ENCODE measurements at places on chromosomes 4 and X. TPM values are rescaled to one million over a fixed set of nuclear protein-coding genes. Genes with fewer than 3 reads are reported as not detected.

GRCh38 chrX:149010013-149010852 is 494.9 kb downstream of the IDS start:
- no peaks in the 10 kb centered on the region for H3K27me3 ChIP-seq
- H3K27ac ChIP-seq: no peak overlapping the region
- H3K4me3 ChIP-seq: no peak overlapping the region
- no peaks in the 10 kb centered on the region for H3K4me1 ChIP-seq

- DNase-seq: no peak
- H3K27ac ChIP-seq: no peak overlapping the region
- no peaks in the 10 kb centered on the region for H3K27me3 ChIP-seq
- H3K36me3 ChIP-seq: no peaks in the 10 kb centered on the region
Measured at GRCh38 chr4:15868111-15868510, 70.4 kb downstream of the FGFBP1 start.

AMTN gene
- not detected for total RNA-seq

IRS4 gene
- total RNA-seq: 0.36 TPM

DNA sequence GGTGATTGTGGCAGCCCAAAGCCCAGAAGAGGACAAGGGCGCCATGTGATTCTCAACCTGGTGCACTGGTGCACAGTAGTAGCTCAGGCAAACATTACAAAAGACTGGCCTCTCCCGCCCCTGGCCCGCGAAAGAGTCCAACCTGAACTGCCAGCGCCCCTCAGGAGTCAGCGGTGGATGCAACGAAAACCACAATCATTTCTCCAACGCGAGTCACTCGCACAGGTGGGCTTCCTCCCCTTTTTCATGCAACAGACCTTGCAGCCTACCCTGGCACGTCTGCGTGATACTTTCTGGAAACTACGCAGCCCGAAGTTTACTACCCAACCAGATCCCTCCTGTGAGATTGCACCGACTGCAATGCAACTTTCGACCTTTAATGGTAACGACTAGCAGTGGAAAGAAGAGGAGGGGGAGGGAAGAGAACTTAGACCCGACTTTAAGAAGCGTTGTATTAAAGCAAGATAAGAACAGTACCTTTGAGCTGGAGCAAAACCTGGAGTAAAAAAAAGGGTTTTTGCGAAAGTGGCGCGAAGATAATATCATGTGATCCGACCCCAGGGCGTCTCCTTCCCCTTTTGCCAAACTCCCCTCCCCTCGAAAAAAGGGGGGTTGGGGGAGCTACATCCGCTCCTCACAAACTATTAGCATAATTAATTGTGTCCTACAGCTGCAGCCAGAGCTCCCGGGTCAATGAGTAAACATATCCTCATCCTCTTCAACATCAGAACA is 63.3 kb upstream of the CCDC160 start:
- H3K27me3 ChIP-seq: peaks cover 7% of the 10 kb centered on the region
- peak overlapping the region; percentile 99 for H3K27ac ChIP-seq
- H3K4me3 ChIP-seq: peak overlapping the region; percentile 92
- H3K4me1 ChIP-seq: peaks cover 54% of the 10 kb centered on the region
- peak; percentile 22 for DNase-seq

GAGE1 gene
- not detected for total RNA-seq

CCNI gene
- total RNA-seq: 396 TPM

- H3K27me3 ChIP-seq: peaks cover 2% of the 10 kb centered on the region
- no peak overlapping the region for H3K4me3 ChIP-seq
- H3K27ac ChIP-seq: no peak overlapping the region
Measured at GRCh38 chr4:162959046-162959445, 207.6 kb downstream of the NAF1 start.

DNA sequence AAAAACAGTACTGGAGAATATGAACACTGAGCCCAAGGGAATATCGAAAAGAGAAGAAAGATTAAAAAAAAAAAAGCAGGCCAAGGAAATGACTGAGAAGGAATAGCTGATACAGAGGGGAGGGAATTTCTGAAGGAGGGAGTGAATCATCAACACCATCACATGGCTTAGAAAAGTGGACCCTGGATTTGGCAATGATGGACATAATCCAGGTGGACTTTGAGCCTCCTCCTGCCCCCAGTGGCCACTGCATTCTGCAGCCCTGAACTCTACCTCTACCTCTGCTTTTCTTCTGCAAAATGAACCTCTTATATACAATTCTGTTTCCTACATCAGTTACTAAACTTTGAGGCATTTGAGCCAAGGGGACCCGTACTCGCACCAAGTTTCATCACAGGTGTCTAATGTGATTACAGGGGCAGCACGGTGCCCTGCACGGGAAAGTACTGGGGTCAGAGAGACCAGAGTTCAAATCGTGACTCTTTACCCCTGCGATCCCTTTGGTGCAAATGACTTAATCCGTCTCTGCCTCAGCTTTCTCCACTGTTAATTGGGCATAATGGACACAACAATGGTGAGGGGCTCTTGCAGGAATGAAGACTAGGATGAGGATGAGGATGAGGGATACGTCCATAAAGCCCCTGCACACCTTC is 1.1 kb downstream of the OCIAD2 start:
- no peak overlapping the region for H3K27ac ChIP-seq
- peaks cover 23% of the 10 kb centered on the region for H3K4me1 ChIP-seq
- no peak for DNase-seq
- H3K36me3 ChIP-seq: peaks cover 2% of the 10 kb centered on the region
- peak overlapping the region; percentile 63 for H3K4me3 ChIP-seq
- no peaks in the 10 kb centered on the region for H3K27me3 ChIP-seq

DNA sequence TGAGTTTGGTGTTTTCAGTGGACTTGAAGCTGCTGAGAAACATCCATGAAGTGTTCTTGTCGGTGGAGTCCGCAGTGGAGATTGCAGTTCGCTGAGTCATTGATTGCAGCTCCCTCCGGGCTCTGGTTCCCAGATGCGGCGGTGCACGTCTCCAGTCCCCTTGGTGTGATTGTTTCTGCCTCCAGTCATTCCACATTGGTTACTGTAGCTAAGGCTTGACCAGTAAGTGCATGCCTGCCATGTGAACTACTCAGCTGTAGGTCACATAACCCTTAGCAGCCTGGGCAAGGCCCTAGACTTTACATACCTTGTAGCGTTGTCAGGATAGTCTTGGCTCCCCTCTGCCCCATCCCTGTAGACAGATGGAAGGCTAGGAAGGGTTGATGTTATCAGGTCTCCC is 53.8 kb upstream of the CLCN4 start:
- H3K4me1 ChIP-seq: peaks cover 10% of the 10 kb centered on the region
- no peaks in the 10 kb centered on the region for H3K27me3 ChIP-seq
- DNase-seq: no peak

TGIF2LX gene
- not detected for total RNA-seq

GRCh38 chr4:57148831-57149505 is 38.8 kb upstream of the IGFBP7 start:
- H3K36me3 ChIP-seq: no peaks in the 10 kb centered on the region
- peaks cover 2% of the 10 kb centered on the region for H3K27me3 ChIP-seq
- no peaks in the 10 kb centered on the region for H3K4me1 ChIP-seq
- H3K27ac ChIP-seq: no peak overlapping the region
- H3K4me3 ChIP-seq: no peak overlapping the region
- no peak for DNase-seq

XAGE1A gene
- not detected for total RNA-seq
